NCI-H226 (cell line): ENCODE measurements at places on chromosomes 13 and 19.
A peak's percentile ranks its signal among the peaks of the same experiment; 100 is the strongest.

GRCh38 chr19:55578761-55579747, 1.6 kb downstream of the ZNF579 start:
- DNase-seq = no peak

DNA sequence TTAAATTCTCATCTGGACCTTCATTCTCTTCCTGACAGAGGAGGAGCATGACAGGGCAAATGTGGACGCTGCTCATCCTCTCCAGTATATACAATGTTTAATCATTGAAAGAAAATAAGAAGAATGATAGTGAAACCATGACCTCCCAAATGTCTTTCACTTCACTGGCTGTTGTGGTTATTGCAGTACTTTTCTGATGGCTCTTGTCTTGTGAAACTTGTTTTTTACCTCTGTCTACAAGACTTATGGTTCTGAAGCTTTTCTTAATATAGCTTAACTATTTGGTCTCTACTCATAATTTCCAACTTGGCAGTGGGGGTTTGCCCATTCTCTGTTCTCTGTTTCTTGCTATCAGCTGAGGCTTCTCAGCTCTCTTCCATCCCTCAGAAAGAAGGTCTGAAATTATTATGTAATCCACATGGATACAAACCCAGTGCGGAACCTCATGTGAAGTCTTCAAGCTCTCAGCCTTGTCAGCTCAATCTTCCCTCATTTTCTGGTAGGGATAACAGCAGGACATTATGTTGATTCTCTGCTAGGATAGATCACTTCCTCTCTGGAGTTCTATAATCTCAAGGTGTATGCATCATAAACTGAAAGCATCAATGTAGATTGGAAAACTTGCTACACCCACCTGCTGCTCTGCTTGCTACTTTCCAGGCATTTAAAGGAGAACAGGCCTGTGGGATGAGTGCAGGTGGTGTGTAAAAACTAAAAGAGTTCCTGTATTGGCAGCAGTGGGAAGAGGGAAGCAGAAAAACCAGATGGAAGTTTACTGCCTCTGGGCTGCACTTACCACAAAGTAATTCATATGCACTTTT, 250.3 kb upstream of the HTR2A start:
- DNase-seq = no peak

- DNase-seq = no peak
Measured at GRCh38 chr19:41398050-41398418, 416 bp downstream of the BCKDHA start.

DNA sequence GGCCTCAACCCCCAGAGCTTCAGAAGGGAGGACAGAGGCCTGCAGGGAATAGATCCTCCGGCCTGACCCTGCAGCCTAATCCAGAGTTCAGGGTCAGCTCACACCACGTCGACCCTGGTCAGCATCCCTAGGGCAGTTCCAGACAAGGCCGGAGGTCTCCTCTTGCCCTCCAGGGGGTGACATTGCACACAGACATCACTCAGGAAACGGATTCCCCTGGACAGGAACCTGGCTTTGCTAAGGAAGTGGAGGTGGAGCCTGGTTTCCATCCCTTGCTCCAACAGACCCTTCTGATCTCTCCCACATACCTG, 969 bp upstream of the CEACAM5 start:
- no peak for DNase-seq

GRCh38 chr13:112060899-112061366, 6.0 kb upstream of the SOX1 start:
- no peak for DNase-seq

- DNase-seq = no peak
Measured at GRCh38 chr13:113634279-113635047, 23.5 kb downstream of the ATP4B start.

- peak; percentile 9 for DNase-seq
Measured at GRCh38 chr13:20160306-20161274, at the start of gene GJA3. GJA3 (minus strand) TSS chr13:20161052; CDS start chr13:20143288, 17,764 bp downstream.

DNA sequence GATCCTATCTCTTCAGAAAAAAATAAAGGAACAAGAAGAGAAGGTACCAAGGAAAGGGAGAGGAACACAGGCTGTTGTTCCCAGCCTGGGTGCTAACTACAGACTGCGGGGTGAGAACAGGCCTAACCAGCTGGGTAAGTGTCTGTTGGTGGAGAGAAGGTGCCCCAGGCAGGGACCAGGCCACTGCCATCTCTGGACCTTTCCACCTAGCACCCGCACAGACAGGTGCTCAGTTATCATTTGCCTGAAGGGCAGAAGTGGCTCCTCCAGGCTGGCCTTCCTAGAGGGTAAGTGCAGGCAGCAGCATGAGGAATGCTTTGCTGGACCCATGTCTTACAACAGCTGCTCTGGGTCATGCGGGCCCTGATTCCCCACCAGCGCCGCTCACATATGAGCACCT, 10.1 kb downstream of the DNMT1 start:
- no peak for DNase-seq

DNA sequence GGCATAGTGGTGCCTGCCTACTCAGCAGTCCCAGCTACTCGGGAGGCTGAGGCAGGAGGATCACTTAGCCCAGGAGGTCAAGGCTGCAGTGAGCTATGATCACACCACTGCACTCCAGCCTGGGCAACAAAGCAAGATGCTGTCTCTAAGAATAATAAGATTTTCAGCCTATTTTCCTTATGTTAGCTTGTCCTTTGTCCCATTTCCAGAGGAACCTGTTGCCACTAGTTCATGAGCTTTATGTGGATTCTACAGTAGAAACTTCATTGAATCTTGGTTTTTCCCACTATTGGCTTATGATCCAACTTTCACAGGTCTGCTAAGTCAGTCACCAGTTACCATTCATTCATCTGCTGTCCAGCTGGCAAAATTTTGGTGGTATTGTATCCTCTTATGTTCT, 18.2 kb downstream of the FFAR2 start:
- DNase-seq = no peak

GRCh38 chr13:111359930-111360329, 39.5 kb downstream of the TEX29 start:
- no peak for DNase-seq

GRCh38 chr13:71977028-71977427, 110.0 kb upstream of the DACH1 start:
- DNase-seq = no peak

DNA sequence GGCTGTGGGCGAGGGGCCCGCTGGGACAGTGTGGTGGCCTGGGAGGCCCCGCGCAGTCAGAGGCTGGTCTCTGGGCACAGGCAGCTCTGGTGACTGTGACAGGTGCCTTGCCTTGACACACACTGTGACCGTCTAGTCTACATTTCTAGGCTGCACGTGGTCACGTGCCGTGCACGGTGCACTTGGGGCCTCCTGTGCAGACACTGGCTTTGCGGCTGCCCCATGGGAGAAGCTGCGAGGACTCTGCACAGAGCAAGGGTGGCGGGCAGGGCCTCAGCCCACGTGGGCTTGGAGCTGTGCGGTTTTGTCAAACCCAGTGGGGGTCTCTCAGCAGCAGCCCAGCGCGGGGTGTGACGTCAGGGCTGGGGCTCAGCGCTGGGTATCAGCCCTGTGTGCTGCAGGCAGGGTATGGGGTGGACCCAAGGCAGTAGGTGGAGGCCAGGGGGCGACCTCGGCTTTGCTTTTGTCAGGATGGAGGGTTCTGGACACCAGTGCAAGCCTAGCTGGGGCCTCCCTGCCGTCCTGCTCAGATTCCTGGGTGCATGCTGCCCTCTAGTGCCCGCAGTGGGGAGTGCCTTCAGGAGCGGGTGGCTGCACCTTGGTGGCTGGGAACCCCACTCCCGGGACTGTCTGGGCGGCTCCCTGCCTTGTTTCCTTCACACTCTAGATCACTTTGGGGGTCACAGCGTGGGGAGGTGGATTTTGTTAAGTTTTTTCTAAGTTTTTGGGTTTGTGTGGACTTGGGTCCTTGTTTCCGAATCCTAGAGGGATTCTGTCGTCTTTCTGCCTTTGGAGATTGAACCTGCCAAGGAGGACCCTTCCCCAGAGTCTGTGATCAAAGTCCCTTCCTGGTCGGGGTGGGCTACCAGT, 62.6 kb downstream of the KDM4B start:
- DNase-seq = peak; percentile 43
